ENCODE measurements at places on chromosomes 1 and 21. TPM values are rescaled to one million over a fixed set of nuclear protein-coding genes. Genes with fewer than 3 reads are reported as not detected.

The OR6N1 gene
- not detected for polyA plus RNA-seq

The PRRC2C gene
- 82.0 TPM for polyA plus RNA-seq

The OR2T11 gene
- polyA plus RNA-seq = not detected

The PTGFR gene
- not detected for polyA plus RNA-seq
